AG20443 (cell line): ENCODE measurements at places on chromosomes 6 and 20.

- no peak for DNase-seq
Measured at GRCh38 chr6:135358985-135359384, 138.6 kb downstream of the AHI1 start.

DNA sequence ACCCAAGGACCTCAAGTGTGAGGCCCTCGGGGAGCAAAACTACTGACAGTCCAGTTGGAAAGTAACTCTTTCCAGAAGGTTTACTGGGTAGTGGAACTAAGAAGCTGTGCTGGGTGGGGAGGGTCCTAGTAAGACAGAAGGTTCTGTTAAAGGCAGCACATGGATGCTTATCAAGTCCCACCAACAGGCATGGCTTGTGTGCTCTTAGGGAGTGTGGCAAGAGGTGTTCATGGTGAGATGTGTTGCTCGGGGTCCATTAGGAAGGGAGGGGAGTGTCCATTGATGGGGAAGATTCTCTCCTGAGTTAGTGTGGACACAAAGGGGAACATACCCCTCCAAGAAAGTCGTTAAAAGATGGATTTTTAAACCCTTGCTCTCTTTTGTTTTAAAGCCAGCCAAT lies 120.6 kb downstream of the LY86 start:
- DNase-seq, result no peak

DNA sequence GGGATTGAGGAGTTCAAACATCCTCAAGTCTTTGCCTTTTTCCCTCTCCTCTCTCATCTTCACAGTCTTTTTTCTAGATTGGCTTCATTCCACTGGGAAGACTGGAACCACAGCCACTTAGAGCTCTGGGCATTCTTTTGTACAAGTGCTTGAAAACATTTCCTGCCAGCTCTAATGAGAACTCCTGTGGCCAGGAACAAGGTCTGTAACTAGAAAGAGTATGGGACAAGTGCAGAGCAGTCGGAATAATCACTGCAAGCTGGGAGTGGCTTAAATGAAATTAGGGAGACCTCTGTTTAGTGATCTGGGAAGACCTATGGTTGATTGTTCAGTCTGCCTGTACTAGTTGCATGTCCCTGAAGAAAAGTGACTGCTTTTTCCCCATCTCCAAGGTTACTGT lies 41.0 kb upstream of the SMIM8 start:
- no peak for DNase-seq

DNA sequence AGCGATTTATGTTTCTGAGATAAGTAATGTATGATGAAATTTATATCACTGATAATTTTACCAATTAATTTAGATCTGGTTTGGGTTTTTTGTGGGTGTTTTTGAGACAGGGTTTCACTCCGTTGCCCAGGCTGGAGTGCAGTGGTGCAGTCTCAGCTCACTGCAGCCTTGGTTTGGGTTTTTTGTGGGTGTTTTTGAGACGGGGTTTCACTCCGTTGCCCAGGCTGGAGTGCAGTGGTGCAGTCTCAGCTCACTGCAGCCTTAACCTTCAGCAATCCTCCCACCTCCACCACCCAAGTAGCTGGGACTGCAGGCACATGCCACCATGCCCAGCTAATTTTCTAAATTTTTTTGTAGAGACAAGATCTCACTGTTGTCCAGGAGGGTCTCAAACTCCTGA lies 13.0 kb downstream of the MRS2 start:
- DNase-seq, result no peak

DNA sequence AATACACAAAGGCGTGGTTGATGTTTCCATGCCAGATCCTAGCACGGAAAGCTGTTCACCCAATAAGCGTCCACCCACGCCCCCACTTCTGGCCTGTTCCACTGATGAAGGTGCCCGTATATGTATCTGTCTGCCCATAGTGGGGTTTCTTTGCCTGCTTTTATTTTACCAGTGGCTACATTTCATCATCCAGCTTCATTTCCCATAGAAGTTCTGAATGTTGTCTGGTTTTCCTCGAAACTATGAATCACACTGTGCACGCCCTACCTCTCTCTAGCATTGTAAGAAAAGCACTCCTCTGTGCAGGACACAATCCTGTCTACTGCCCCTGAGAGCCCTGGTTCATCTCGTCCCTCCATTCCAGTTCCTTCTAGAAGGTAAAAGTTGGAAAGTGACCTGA lies 8.8 kb upstream of the CD93 start:
- DNase-seq, result no peak
